ENCODE measurements at places on chromosomes 7 and 10. TPM values are rescaled to one million over a fixed set of nuclear protein-coding genes. Genes with fewer than 3 reads are reported as not detected.

ACHE gene
- total RNA-seq = 0.17 TPM

ELOVL3 gene
- not detected for total RNA-seq

RADIL gene
- 0.15 TPM for total RNA-seq

MNX1 gene
- 0.17 TPM for total RNA-seq

ZSCAN25 gene
- 26.8 TPM for total RNA-seq

PLEKHS1 gene
- total RNA-seq = 0.22 TPM

MYOZ1 gene
- total RNA-seq = not detected

ZNF365 gene
- total RNA-seq = not detected

RAPGEF5 gene
- total RNA-seq = 0.17 TPM

SLC26A3 gene
- total RNA-seq = not detected

ERLIN1 gene
- total RNA-seq = 14.1 TPM

KIAA1549 gene
- 0.32 TPM for total RNA-seq

HOXA6 gene
- total RNA-seq = not detected

ENTPD7 gene
- 9.4 TPM for total RNA-seq

CALD1 gene
- 1.3 TPM for total RNA-seq

PDE6C gene
- total RNA-seq = not detected

AS3MT gene
- 0.12 TPM for total RNA-seq

SSC4D gene
- 0.17 TPM for total RNA-seq

ASZ1 gene
- not detected for total RNA-seq

CACNB2 gene
- not detected for total RNA-seq

MCM10 gene
- 55.5 TPM for total RNA-seq

NCF1 gene
- 0.96 TPM for total RNA-seq

PDZD7 gene
- 0.71 TPM for total RNA-seq

Data from T-helper 1 cell treated with Interleukin-12 subunit alpha and Interleukin-12 subunit beta and Interleukin-4 antibody, amounts not matched to agents 30 ng/mL and 1 ng/mL, for 36 hours (primary cell).